Stimulated activated CD4-positive, alpha-beta T cell treated with anti-CD3 and anti-CD28 coated beads, Interleukin-1b, Interleukin-23, amount 100 ng/mL, for 1 hour (primary cell): ENCODE measurements at places on chromosomes 12 and 14.

DNA sequence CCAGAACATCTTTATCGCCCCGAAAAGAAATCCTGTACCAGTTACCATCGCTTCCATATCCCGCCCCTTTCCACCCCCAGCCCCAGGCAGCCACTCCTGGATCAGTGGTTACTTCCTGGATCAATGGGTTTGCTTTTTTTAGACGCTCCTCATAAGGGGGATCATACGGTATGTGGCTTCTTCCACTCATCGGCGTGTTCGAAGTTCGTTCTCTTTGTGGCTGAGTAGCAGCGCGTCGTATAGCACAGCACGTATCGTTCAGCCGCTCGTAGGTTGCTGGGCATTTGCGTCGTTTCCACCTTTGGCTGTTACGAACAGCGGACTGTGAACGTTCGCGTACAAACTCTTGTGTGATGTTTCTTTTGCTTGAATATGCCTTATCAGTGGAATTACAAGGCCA lies 1.8 kb downstream of the NOC4L start:
- DNase-seq, result no peak

DNA sequence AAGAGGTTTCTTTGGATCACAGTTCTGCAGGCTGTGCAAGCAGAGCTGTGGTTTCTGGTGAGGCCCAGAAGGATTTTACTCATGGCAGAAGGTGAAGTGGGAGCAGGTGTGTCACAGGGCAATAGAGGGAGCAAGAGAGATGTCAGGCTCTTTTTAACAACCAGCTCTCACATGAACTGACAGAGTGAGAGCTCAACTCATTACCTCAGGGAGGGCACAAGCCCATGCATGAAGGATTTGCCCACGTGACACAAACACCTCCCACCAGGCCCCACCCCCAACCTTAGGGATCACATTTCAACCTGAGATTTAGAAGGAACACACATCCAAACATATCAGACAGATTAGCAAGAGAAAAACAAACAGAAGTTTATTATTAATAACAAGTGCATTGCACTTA lies 470.4 kb downstream of the GALC start:
- DNase-seq, result no peak

- DNase-seq, result no peak
Measured at GRCh38 chr14:39880106-39880695, 448.0 kb upstream of the FBXO33 start.

GRCh38 chr12:101552277-101552676 lies 42.5 kb upstream of the MYBPC1 start:
- no peak for DNase-seq

GRCh38 chr14:35689000-35689460 lies 120.1 kb downstream of the RALGAPA1 start:
- no peak for DNase-seq

- no peak for DNase-seq
Measured at GRCh38 chr12:124651516-124652273, 84.3 kb upstream of the NCOR2 start.

DNA sequence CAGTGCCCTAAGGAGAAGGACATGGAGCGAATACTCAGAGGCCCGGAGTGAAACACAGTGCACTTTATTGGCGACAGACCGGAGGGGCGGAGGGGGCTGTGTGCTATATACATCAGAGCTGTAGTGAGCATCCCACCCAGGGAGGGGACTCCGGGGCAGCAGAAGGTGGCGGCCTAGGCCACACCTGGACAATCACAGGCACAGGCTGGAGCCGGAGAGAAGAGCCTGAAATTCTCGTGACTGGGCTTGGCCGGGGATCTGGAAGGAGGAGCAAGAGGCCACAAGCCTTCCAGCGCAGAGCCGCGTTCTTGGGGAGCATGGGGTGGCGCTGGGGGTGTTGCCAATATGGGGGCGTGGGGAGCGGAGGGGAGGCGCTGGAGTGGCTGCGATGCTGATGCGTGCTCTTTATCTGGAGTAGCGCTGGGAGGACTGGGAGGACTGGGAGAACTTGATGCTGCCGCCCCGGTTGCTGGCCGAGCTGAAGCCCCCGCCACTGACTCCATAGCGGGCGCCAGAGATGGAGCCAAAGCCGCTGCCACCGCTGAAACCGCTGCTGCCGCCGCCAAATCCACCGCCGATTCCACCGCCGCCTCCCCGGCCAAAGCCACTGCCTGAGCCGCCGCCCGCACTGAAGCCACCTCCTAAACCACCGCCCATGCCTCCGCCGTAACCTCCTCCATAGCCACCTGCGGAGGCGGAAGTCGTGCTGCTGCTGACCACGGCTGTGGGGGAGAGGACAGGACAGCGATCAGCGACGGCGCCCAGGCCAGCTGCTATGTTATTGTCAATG lies 6.1 kb downstream of the KRT3 start:
- no peak for DNase-seq

GRCh38 chr12:34598851-34599529 lies 576.7 kb downstream of the ALG10 start:
- no peak for DNase-seq
